Stimulated activated naive CD4-positive, alpha-beta T cell (primary cell): ENCODE measurements at places on chromosomes 4 and X.

GRCh38 chrX:8815460-8816065, 14.4 kb upstream of the FAM9A start:
- DNase-seq: peak; percentile 38

DNA sequence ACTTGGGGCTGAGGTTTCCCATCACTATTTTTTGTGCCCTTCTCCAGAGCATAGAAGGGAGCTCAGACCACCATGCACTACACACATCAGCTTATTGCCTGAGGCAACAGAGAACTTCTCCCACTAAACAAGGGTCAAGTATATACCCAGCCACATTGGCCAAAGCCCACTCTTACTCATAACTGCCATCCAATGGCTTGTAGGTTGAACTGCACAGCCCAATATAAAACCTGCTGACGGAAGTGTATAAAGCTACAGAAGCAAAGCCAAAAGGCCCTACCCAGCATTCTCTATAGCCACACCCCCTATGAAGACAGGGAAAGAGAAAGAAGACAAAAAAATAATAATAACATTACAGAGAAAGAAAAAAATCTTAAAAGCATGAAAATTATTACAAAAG, 139.7 kb downstream of the LRBA start:
- DNase-seq: no peak

GRCh38 chr4:2574009-2574408, 37.6 kb downstream of the FAM193A start:
- no peak for DNase-seq

DNA sequence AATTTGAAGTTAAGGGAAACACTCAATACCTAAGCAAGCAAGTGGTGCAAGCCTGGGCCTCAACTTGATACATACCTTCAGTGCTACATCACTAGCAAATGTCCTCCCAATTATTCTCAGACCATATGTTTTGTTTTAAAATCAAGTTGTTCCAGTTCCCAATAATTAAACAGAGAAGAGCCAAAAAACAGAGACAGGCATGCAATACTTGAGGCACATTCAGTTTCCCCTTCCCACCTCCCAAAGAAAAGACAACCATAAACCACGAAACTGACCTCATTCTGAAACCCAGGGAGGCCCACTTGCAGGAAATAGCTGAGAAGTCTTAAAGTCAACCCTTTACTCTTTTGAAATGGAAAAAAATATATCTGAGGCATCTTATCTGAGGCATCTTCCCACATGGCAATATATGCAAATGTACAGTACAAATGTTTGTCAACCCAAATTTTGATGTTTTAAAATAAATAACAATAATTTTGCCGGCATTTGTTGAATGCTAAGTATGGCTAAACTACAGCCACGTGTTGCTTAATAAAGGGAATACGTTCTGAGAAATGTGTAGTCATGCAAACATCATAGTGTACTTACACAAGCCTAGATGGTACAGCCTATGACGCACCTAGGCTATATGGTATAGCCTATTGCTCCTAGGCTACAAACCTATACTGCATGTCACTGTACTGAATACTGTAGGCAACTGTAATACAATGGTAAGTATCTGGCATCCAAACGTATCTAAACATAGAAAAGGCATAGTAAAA, 147.5 kb downstream of the TSPAN5 start:
- DNase-seq: no peak

- no peak for DNase-seq
These were observed 35.4 kb upstream of the UGT2A3 start for GRCh38 chr4:68987007-68987406.
